ENCODE measurements at places on chromosomes 5 and 9.

DNA sequence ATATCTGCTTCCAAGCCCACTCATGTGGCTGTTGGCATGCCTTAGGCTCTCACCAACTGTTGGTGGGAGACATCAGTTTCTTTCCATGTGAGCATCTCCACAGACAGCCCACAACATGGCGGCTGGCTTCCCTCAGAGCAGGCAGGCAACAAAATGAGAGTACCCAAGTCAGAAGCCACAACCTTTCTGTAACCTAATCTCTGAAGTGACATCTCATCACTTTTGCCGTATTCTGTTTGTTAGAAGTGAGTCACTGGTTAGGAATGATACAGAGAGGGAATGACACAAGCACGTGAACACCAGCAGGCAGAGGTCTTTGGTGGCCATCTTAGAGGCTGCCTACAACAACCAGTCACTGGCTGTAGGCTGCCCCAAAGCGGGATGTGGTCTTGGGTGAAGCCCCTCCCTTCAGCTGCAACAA, 88.6 kb upstream of the RASGRF2 start:
- no peaks in the 10 kb centered on the region for H3K4me1 ChIP-seq
- no peak overlapping the region for H3K27ac ChIP-seq
- DNase-seq, result peak; percentile 75
- no peaks in the 10 kb centered on the region for H3K27me3 ChIP-seq
- no peaks in the 10 kb centered on the region for H3K36me3 ChIP-seq

- no peak overlapping the region for H3K27ac ChIP-seq
- no peaks in the 10 kb centered on the region for H3K36me3 ChIP-seq
- peak overlapping the region; percentile 37 for H3K4me3 ChIP-seq
Observed at GRCh38 chr9:19408316-19408692, 505 bp upstream of the ACER2 start.

DNA sequence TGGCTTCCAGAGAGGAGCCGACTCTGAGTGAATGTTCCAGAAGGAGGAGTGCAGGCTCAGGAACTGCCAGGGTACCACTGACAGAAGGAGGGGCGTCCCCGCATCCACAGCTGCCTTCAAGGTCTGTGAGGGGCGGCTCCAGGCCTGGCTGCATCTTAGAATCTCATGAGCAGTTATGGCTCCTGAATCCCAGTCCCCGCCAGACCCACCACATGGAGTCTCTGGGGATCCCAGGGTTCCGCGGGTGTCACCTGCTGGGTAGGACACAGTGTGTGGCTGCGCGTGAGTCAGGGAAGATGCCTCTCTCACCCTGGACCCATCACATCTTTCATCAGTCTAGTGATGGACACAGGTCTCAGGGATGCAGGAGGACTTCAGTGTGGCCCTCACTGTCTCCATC, 79.2 kb downstream of the COL5A1 start:
- no peak overlapping the region for H3K4me3 ChIP-seq
- no peak overlapping the region for H3K27ac ChIP-seq
- DNase-seq, result no peak

DNA sequence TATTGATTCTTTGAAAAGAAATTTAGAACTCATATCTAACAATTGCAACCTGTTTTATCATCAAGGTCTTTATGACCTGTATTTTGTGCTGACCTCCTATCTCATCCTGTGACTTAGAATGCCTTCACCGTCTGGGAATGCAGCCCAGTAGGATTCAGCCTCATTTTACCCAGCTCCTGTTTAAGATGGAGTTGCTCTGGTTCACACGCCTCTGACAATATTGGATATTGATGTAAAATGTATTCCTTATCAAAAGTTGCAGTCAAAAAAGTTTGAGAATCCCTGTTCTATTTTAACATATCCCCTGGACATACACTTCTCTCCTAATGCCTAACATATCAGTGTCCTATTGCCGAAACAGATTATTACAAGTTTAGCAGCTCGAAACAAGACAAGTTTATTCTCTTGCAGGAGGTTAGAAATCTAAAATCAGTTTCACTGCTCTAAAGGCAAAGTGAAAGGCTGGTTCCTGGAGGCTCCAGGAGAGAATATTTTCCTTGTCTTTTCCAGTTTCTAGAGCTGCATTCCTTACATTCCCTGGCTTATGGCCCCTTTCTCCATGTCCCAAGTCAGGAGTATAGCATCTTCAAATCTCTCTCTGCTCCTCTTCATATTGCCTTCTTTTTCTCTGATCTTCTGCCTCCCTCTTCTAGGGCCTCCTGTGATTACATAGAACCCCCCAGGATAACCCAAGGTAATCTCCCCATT, 31.5 kb upstream of the LVRN start:
- H3K4me1 ChIP-seq, result no peaks in the 10 kb centered on the region
- peak; percentile 52 for DNase-seq
- H3K36me3 ChIP-seq, result no peaks in the 10 kb centered on the region
- no peaks in the 10 kb centered on the region for H3K27me3 ChIP-seq
- H3K4me3 ChIP-seq, result no peak overlapping the region

GRCh38 chr9:27485158-27485557, 38.9 kb upstream of the IFNK start:
- no peaks in the 10 kb centered on the region for H3K27me3 ChIP-seq
- H3K4me3 ChIP-seq, result no peak overlapping the region
- no peaks in the 10 kb centered on the region for H3K36me3 ChIP-seq
- peaks cover 2% of the 10 kb centered on the region for H3K4me1 ChIP-seq
- no peak overlapping the region for H3K27ac ChIP-seq
- no peak for DNase-seq

DNA sequence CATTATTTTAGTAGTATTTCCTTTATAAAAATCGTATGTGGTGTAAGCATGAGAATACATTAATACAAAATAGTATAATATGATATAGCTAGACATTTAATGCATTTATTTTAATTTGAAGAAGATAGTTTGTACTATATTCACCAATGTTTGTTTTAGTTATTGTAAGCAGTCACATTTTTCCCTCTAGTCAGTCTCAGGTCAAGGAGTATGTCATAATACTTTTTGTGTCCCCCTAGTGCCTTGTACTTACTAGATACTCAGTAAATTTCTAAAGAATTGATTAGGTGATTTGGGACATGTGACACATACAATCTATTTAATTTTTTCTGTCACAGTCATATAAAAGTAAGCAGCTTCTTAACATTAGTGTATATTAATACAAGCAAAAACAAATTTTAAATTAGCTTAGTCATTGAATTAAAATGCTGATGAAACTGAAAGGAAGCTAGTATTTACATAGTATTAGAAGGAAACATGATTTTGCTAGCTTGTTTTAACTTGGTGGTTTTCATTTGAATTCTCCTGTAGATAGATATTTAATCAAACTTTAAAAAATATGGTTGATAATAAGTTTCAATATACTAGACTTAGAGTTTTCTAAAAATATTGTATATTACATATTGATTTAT, 242.2 kb downstream of the FER start:
- no peaks in the 10 kb centered on the region for H3K27me3 ChIP-seq
- no peak overlapping the region for H3K27ac ChIP-seq
- H3K36me3 ChIP-seq, result no peaks in the 10 kb centered on the region
- DNase-seq, result no peak

GRCh38 chr5:29561564-29561963, 1631.9 kb upstream of the CDH6 start:
- no peak overlapping the region for H3K27ac ChIP-seq
- no peaks in the 10 kb centered on the region for H3K27me3 ChIP-seq
- no peaks in the 10 kb centered on the region for H3K4me1 ChIP-seq
- H3K36me3 ChIP-seq, result no peaks in the 10 kb centered on the region
- no peak overlapping the region for H3K4me3 ChIP-seq

GRCh38 chr9:12680341-12680740, 12.8 kb upstream of the TYRP1 start:
- peak; percentile 74 for DNase-seq
- H3K4me1 ChIP-seq, result no peaks in the 10 kb centered on the region
- no peak overlapping the region for H3K27ac ChIP-seq
- H3K4me3 ChIP-seq, result no peak overlapping the region
- no peaks in the 10 kb centered on the region for H3K27me3 ChIP-seq

All from mesendoderm (in vitro differentiated cells).